ENCODE measurements at places on chromosomes 4 and X.

- DNase-seq, result no peak
Observed at GRCh38 chr4:12636191-12636590, 847.9 kb downstream of the RAB28 start.

- no peak for DNase-seq
Observed at GRCh38 chrX:107213477-107213876, 7.1 kb downstream of the DNAAF6 start.

DNA sequence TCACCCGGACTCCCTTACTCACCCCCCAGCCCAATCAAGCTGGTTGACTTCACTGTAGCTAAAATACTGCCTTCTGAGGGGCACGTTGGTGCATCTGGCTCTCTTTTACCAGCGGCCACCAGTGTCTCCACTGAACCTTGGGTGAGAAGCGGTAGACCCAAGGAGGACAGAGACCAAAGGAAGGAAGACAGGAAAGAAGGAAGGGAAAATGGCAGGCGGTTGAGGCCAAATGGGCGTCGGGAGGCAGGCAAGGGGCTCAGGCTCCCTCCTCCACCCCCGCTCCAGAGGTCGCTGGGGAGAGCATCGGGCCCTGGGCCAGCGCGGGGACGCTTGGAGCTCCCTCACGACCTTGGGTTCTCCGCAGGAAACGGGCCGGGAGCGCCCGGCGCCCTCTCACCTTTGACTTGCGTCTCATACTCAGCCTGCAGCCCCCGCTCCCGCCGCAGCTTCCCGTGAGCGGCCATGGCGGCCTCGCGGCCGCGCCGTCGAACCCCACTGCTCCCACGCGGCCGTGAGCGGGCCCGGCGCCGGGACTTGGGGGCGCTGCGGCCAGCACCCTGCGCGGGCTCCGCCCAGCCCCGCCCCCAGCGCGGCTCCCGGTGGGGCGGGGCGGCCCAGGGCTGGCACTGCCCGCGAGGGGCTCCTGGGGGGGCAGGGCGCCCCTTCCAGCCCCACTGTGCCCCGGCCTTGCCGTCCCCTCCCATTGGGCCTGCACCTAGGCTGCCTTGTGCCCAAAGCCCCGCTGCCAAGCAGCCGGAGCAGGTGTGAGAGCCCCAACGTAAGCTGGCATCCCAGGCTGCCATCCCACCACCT is at the start of gene ARHGAP4:
ARHGAP4 (minus strand) TSS at position 526 of the 813 bp plus-strand sequence; CDS start at position 464, 62 bp downstream.
- no peak for DNase-seq

GRCh38 chr4:110712486-110712885 is 89.6 kb upstream of the PITX2 start:
- no peak for DNase-seq

DNA sequence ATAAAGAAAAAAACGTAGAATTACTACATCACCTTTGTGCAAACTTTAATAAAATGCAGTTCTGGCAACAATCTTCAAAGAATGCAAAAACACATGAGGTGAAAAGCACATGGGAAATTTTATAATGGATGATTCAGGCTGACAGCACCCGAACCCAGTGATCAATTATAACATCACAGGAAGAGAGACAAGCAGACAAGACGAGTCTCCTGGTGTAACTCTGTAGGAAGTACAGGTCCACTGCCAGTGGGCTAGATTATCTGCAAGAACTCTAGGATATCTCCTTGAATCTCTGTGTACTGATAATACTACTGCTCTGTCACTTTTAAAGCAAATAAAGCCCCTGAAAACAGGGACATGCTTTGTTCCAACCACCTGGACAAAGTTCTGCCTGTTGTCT is 58.9 kb upstream of the NXF3 start:
- no peak for DNase-seq

DNA sequence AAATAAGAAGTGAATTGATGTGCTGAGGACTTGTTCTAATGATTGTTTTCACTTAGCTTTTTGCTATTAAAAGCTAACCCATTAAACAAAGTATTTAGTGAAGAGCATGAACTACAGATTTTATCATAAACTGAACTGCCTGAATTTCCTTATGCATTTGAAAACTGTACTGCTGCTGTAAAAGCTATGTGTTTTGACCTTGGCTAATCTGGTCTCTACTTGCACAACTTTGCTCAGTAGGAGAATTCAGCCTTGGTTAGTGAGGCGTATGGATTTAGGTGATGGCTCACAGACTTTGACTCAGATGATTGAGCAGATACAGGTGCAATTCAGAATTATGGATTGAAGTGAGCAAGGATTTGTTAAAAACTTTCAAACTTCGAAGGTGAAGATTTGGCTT is 38.7 kb upstream of the FAT1 start:
- no peak for DNase-seq

DNA sequence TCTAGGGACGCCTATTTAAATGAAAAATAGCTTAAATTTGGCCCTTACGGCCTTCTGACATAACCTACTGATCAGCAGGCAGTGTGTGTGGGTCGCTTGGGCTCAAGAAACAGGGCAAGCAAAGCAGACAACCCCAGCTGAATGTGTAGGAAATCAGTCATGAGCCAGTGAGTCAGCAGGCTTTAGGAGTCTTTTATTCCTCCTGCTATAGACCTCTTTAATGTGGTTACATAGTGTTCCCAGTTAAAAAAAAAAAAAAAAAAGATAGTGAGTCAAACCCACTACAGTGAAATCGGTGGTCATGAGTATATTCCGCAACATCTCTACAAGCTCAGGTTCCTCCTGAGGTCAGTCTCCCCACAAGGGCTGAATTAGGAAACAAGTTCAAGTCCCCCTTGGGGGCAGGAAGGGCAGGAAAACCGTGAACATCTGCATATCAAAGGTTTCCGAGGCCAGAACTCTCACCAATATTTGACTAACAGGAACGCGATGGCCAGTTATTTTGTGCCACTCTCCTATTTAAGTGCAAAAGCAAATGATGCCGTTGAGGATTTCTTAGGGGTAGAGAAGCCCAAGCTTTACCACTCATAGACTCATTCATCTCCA is 32.7 kb downstream of the ACSL1 start:
- DNase-seq, result no peak

- no peak for DNase-seq
Observed at GRCh38 chrX:19739683-19740082, 147.7 kb downstream of the SH3KBP1 start.

DNA sequence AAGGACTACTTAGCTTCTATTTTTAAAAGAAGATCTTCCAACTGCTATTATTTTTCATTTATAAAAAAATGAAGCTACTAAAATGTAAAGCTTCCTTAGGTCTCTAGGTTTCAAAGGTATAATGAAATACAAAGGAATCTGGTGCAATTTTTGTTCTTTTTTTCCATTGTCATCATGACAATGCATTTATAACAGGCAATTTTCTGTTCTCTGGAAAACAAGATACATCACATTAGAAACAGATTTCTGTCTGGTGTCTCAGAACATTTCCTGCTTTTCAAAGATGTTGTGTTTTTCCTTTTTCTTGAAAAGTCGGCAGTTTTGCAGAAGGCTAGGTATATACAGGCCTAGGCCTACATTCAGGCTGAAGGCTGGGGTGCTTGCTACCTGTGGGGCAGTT is 63.6 kb upstream of the ATP8A1 start:
- no peak for DNase-seq

- no peak for DNase-seq
Observed at GRCh38 chr4:180054291-180054690, 2188.9 kb upstream of the TENM3 start.

- no peak for DNase-seq
Observed at GRCh38 chrX:84156821-84157220, 31.2 kb downstream of the RPS6KA6 start.

DNA sequence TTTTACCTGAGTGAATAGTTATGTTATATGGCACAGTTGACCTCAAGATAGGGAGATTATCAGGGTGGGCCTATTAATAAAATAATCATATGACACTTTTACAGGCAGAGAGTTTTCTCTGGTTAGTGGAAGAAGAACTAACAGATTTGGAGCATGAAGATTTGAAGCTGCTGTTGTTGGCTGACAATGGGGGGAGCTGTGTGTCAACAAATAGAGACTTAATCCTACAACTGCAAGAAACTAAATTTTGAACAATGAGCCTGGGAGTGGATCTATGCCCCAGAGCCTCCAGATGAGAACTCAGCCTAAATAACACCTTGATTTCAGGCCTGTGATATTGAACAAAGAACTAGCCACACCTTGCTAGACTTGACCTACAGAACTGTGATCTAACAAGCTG is 7.2 kb upstream of the CCSER1 start:
- no peak for DNase-seq

DNA sequence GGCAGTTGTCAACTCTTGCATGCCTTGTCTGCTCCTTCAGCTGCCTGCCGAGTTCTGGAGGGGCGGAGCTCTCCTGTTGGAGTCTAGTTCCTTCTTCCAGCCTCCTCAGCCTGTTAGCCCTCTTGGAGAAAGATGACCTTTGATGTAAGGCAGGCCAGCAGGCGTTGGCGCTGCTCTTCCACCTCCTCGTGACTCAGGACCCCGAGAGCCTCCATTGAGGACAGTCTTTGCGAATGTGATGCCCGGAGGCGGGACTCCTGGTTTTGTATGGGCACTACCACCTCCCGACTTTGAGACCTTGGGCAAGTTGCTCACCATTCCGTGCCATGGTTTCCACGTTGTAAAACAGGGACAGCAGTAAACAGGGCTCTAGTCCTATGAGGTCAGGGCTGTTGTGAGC is 108.3 kb downstream of the TENM3 start:
- DNase-seq, result no peak

DNA sequence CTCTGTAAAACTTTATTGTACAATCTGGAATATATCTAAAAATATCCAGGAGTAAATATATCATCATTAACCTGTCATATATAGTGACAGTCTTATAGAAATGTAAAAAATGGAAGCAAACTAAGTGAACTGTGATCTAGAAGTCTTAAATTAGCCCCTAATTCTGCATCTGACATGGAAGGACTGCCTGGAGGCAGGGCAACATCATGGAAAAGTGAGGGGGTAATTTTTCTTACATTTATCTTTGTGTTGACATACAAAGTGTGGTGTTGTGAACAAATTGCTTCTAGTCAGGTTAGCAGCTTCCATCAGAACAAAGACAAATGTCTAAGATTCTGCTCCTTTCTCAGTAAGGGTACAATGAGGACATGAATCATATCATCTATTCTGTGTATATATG is 186.3 kb downstream of the C4orf33 start:
- DNase-seq, result no peak

GRCh38 chr4:137609718-137610430 is 77.6 kb upstream of the PCDH18 start:
- no peak for DNase-seq

DNA sequence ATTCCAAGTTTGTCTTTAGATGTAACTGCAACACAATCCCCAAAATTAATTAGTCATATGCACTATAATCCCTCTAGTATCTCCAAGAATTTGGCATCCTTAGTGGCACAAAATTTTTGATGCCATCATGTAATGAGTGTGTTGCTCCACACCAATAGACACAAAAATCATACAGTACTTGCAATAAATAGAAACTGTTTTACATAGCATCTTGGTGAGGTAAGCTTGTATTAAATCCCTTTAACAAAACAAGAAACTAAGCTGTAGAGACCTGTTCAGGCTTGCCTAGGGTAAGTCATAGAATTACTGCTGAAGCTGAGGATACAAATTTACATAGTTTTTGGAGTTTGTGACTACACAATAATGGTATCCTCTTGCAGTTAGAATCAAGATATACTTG is 64.5 kb upstream of the PRSS12 start:
- no peak for DNase-seq

- no peak for DNase-seq
Observed at GRCh38 chrX:155871934-155872333, 9.2 kb upstream of the VAMP7 start.

- no peak for DNase-seq
Observed at GRCh38 chrX:3348191-3348590, 1.7 kb upstream of the MXRA5 start.

- no peak for DNase-seq
Observed at GRCh38 chr4:145207934-145208333, 27.5 kb upstream of the OTUD4 start.

- DNase-seq, result peak; percentile 46
Observed at GRCh38 chr4:6172093-6172926, 28.0 kb downstream of the JAKMIP1 start.

GRCh38 chrX:112731793-112732192 is 52.1 kb upstream of the LHFPL1 start:
- DNase-seq, result no peak

DNA sequence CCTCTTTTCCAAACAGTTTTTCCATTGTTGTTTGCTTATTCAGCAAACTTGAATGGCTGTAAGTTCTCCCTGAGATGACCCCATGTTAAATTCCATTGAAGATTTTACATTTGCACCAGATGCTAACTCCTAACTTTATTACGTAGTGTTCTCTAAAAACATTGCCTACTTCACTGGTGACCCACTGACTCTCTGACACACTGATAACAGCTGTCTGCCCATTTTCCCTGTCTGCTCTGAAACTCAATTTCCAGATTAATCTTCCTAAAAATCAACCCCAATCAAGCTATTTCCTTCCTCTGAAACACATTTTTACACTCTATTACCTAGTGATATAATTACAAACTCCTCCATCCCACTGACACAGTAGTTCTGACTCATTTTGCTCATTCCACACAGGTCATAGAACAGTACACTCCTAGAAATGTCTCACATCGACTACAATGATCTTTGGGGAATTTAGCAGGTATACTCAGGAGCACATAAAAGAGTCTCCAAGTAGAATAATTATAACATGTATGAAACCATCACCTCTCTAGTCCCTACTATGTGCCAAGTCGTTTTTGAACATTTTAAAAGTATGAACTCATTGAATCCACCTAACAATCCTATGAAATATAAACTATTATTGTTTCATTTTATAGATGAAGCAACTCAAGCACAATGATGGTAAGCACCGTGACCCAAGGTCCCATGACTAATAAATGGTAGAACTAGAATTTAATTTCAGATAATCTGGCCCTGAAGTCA is 210.9 kb downstream of the SLIT2 start:
- no peak for DNase-seq

- DNase-seq, result no peak
Observed at GRCh38 chr4:41241919-41242318, 14.8 kb upstream of the UCHL1 start.

DNA sequence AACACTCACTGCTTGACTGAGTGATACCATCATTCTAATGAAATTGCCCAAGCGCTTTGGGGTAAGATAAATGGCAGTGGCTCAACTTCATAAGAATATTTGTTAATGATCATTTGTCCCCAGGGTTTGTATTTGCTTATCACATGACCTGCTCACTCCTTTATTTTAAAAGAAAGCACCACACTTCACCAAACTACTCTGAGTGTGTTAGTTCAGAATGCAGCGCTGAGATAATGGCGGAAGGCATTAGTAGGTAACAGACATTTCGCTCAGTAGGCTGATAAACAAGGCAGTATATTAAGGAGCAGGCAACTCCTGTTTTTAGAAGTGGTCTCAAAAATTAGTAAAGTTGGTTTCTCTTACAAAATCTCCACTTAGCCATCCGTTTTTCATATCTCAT is 1.6 kb downstream of the SNX25 start:
- no peak for DNase-seq

- DNase-seq, result no peak
Observed at GRCh38 chrX:9088896-9089295, 55.0 kb upstream of the FAM9B start.

- DNase-seq, result no peak
Observed at GRCh38 chr4:48139691-48140090, 5.6 kb upstream of the TXK start.

Data from activated effector memory CD4-positive, alpha-beta T cell treated with Interleukin-2 at 50 U/mL for 16 hours (primary cell).